Cerebellar nuclear complex (tissue), 1 donor: ENCODE measurements at places on chromosomes 4 and X.
A peak's percentile ranks its signal among the peaks of the same experiment; 100 is the strongest.

- DNase-seq = no peak
These were observed 7.7 kb upstream of the GALNT7 start for GRCh38 chr4:173160871-173161270.

DNA sequence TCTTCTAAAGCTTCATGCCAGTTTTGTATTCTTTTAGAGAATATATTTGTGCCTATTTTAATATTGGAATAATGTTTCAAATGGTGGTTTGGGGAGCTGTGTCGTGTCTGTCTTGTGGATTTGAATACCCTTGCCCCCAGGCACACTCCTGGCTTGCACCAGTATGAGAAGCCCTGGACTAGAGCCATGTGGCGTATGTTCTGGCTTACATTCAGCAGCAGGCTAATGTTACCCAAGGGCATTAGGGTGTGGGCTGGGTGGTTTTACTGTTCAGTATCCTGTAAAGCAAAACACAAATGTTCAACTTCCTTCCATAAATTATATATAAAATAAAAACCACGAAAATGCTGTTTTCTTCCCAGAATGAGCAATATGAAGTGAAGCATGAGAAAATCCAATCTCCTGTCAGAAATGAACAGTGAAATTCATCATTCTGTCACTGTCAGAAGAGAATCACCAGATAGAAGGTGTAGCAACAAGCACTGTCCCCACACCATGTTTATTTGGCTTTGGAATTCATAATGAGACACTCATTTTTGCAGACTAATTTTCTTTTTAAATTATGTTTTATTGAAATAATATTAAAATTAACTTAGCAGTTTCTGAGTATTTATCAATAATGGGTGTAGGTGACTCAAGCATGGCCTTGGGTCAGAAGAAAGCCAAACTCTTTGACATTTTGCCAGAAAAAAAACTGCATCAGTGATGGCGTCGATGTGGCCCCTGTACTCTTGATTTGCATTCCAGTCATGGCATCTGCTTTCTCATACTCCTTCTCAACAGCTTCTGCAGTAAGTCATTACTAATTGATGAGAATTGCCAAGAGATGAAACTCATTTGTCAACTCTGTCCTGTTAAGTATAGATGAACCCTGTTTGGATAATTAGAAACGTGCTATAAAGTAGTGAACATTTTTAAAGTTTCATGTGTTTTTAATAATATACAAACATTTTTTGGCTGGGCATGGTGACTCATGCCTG is 43.8 kb downstream of the WWC2 start:
- DNase-seq = no peak

DNA sequence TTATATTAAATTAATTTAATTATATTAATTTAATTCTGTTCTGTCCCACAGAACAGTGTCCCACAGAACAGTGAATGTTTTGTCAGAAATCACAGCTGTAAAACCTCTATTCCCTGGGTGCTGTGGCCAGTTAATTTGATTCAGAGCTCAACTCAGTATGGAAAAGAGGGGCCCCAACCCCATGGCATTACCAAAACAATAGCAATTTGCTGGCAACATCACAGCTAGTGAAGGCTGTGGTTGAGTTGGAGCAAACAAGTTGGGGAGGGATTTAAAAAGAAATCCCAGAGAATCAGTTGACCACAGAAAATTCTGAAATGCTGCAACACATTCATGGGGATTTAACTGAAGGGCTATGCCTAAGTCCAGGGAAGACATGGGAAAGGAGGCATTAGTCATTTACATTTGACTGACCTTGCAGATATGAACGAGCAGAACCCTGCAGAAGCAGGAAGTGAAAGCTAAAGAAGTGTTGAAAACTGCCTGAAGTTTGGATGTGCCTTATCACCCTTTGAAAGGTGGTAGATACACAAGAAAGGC is 30.1 kb downstream of the PDHA2 start:
- DNase-seq = no peak

GRCh38 chr4:6230502-6230785 is 30.1 kb upstream of the JAKMIP1 start:
- no peak for DNase-seq

DNA sequence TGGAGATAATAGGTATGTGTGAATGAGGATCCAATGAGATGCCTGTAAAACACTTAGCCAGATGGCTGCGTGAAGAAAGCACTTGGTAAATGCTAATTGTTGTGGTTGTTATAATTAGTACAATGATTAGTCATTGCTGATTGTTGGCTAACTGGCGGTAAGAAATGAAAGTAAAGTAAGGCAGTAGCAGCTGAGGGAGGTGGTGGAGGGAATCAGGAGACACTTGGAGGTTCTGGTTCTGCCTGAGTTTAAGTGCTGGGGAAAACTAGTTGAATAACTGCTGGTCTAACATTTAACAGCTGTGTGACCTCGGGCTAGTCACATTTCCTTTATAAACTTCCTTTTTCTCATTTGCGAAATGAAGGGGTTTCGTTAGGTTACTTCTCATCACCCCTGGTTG is 30.9 kb downstream of the CD38 start:
- no peak for DNase-seq

DNA sequence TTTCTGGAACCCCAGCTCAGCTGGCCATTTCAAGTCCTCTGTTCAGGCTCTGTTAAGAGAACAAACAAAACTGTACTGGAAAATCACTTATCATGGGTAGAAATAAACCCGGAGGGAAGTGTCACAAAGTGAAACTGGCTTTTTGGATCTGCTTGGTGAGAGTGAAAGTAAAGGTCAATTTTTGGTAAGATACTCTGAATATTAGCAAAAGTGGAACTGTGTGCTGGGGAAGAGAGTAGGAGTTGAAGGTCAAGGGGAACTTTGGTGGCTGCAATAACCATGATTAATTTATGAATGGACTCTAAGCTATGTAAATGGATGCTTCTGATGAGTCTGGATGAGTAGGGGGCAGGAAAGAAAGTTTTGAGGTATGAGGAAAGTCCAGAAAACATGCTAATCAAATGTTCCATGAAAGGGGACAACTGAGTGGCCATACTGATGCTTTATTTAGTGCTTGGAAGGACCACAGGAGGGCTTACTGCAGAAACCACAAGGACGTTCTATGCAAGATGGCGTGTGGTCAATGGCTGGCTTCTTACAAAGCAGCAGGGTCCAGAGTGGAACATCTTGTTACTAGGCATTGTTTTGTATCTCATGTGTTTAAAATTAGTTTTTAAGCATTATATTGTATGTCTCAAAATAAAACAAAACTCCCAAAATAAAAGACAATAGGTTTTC is 36.8 kb upstream of the TNIP3 start:
- no peak for DNase-seq

DNA sequence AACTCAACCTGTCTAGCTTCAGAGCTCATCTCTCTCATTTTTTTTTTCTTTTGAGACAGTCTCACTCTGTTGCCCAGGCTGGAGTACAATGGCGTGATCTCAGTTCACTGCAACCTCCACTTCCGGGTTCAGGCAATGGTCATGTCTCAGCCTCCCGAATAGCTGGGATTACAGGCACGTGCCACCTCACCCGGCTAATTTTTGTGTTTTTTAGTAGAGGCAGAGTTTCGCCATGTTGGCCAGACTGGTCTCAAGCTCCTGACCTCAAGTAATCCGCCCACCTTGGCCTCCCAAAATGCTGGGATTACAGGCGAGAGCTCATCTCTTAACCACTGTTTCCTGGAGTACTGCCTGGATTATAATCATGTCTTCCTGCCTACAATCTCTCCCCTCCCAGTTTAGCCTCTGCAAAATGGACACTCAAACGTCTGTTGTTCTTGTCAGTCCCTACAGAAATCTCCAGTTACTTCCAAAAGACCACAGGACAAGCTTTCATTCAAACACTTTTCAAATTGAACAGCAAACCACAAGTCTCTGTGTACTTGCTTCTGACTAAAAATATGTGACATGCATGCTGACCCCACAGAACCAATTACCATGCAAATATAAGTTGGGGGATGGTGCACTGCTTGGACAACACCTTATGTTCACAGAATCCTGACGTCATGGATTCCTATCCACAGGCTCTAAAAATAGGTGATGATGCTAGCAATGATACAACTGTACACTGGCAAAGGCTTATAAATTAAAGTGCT is 137.2 kb downstream of the SH3KBP1 start:
- no peak for DNase-seq

GRCh38 chrX:148133105-148133725 is 152.1 kb downstream of the FMR1NB start:
- DNase-seq = no peak

DNA sequence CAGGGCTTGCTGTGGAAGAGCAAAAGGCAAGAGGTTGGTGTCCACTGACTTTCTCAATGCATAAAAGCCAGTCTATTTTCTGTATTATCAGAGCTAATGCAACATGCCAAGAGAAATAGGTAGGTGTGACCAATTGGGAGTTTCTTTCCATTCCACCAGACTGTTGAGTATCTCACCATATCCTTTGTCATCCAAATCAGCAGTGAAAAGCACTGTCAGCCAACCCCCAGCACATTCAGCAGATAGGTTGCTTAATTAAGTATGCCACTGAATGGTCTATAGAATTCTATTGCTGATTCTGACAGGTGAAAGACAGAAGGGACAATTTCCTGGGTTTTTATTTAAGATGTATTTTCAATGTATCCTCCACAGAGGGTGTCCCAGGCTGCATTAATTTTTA is 139.8 kb downstream of the HS6ST2 start:
- DNase-seq = no peak

DNA sequence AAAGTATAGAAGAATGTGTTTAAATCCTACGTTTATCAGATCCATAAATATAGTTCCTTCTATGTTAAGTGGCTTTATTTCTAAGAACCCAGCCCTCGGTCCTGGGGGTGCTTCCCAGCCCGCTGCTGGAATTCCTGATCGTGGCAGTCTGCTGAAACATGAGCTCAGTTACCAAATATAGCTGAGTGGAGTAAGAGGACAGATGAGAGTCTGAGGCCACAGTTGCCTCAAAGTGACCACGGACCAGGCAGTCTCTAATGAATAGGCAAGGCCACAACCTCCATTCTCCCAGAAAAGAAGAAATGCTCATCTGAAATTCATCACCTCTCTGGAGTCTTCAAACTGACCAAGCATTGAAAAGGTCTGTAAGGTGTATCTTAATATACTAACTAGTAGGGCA is at the start of gene PALLD:
Gene PALLD, plus strand, starts transcription at position 219 of the 400 bp plus-strand sequence.
- no peak for DNase-seq

DNA sequence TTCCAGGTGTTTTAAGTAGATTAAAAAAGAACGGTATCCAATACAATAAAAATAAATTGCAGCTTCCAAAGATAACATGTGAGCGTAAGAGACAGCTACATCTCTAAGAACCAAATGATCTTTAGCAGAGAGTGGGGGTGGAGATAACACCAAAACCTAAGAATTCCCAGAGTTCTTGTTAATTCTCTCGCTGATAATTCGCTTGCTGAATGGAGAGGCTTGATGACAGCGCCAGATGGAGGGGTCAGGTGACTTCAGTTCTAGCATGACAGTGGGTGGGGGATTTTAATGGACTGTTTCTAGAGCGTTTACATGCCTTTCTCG is 2.3 kb downstream of the CLCN4 start:
- peak; percentile 12 for DNase-seq

- no peak for DNase-seq
These were observed 7.6 kb downstream of the PLXNB3 start for GRCh38 chrX:153771415-153772315.

GRCh38 chr4:168515222-168516011 is 18.6 kb downstream of the PALLD start:
- no peak for DNase-seq

GRCh38 chr4:77001907-77002306 is 52.4 kb downstream of the SEPTIN11 start:
- DNase-seq = no peak

DNA sequence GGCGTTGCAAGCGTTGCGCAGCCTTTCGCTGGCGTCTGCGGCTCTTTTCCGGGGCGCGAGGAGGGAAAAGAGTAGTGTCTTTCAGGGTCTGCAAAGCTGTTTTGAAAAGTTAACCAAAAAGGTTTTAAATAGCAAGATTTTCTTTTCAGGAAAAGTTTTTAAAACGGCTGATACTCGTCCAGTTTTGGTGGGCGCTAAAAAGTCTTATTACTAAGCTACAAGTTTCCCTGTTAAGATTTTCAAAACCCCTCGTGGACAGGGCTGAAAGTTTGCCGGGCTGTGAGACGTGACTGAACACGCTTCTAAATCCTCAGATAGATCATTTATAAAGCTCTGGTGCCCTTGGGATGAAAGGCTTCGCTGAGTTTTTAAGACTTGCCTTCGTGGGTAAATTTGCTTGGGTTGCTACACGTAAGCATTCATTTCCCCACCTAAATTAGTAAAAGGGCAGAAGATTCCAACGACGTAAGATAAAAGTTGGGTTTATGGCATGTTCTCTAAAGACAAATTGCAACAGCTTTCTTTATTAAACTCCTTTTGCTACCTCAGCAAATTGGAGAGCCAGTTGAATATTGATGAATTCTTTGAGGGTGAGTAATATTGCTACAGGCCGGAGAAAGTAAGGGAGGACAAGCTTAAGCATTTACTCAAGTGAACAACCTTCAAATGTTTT is 91.5 kb downstream of the HPRT1 start:
- DNase-seq = no peak

GRCh38 chr4:104129243-104129642 is 365.5 kb downstream of the CXXC4 start:
- DNase-seq = no peak

- DNase-seq = no peak
These were observed 712 bp downstream of the STX18 start for GRCh38 chr4:4541040-4541631.

DNA sequence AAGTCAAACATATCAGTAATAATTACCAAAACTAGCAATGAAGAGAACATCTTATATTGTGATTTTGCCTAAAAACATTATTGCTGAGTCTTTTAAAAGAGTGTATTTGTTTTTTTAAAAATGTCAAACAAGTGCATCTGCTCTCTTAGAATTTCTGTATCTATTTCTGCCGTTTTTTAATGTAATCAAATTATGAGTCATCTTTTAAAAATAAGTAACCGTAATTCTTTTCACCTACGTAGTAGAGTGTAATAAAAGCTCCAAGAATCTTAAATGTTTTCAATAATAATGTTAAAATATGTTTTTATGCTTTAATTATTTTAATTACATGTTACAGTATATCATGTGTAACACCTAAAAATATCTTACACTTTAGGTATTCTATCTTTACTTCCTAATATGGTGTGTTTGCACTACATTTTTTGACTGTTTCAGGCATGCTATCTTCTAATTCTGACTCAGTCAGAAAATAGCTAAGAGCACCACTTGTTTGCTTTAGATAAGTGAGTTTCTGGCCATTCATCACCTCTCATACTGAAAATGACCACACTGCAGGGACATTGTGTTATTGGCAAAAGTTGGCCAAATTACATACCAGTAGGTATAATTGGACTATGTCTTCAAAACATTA is 368.5 kb downstream of the PCDH7 start:
- no peak for DNase-seq

DNA sequence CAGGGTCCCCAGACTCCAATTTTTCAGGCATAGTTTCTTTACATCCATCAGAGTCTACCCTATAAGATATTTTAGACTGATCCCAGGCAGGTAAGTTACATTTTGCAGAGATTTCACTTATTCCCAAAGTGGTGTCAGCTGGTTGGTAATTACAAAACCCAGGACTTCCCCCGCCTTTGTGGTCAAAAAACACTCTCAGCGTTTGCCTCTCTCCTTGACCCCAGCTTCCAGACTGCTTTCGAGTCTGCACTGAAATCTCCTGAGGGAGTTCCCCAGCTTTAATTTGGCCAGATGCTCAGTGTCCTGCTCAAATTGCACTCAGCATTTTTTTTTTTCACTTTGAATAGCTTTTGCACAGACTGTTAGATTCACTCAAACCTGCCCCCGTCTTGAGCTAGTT is 11.2 kb upstream of the AMOT start:
- no peak for DNase-seq

- no peak for DNase-seq
These were observed 80.4 kb upstream of the GRPR start for GRCh38 chrX:16042980-16043379.
